ENCODE measurements at places on chromosomes 7 and 10. TPM values are rescaled to one million over a fixed set of nuclear protein-coding genes. Genes with fewer than 3 reads are reported as not detected.

GRCh38 chr7:120441850-120442249 lies 168.9 kb downstream of the KCND2 start:
- no peak for DNase-seq

- no peak for DNase-seq
These were observed 68.5 kb downstream of the AGK start for GRCh38 chr7:141619745-141620144.

Gene PPP1R9A
- 3.3 TPM for total RNA-seq

Gene MMP21
- 0.26 TPM for total RNA-seq

DNA sequence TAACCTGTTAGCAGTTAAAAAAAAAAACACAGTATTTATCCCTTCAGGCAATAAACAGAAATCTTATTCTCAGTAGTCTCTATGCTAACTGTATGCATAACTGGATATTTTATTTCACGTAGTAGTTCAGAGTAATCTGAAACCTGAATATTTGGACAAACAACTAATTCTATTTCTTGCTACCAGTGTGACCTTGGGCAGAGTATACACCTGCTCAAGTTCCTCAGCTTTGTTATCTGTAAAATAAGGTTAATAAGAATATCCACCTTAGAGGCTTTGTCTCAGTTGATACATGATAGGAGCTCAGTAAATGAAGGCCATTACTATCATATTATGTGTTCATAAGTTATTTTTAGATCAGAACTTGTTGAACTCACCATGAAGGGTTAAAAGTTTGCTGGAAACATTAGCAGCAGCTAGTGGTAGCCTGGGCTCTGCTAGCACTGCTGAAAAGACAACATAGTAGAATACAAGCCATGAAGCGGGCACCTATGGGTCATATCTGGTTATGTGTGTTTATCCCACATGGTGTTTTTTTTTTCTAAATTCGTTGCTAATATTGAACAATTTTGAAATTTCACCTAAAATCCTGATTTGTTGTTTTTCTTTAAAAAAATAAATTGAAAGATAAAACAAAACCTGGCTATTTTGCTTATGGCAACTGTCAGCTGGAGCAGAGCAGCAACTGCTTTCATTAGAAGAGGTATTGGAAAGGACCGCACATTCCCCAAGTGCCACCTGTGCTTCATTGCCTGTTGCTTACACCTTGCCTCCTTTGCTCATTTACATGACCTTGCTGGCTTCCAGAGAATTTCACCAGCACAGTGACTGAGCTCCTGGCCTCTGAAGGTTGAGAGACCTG lies 303.0 kb downstream of the PRKG1 start:
- DNase-seq = no peak

GRCh38 chr7:45716380-45717203 lies 142.4 kb downstream of the ADCY1 start:
- no peak for DNase-seq

Gene ELAPOR2
- total RNA-seq = 5.9 TPM

Gene TMEM26
- 1.5 TPM for total RNA-seq

DNA sequence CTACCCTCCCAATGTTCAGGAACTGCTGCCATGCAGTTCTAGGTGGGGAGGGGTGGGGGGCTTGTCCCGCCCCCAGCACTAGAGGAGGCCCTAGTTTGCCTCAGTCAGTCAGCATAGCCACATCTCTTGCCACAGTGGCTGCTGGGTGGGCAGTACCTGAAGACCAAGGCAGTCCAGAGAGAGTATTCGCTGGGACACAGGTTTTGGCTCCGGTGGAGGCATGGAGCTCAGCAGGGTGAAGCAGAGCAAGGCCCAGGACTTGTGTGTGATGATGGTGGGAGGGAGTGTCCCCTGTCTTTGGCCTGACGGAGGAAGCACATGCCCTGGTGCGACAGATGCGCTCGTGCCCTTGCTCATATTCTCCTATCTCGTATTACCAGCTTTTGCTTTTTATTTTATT lies 24.7 kb upstream of the ZCCHC24 start:
- DNase-seq = no peak

- peak; percentile 91 for DNase-seq
These were observed 45.7 kb downstream of the FAM171A1 start for GRCh38 chr10:15325243-15325943.

Gene PI4K2A
- total RNA-seq = 26.6 TPM

- DNase-seq = no peak
These were observed 44.7 kb upstream of the MXI1 start for GRCh38 chr10:110162741-110163145.

DNA sequence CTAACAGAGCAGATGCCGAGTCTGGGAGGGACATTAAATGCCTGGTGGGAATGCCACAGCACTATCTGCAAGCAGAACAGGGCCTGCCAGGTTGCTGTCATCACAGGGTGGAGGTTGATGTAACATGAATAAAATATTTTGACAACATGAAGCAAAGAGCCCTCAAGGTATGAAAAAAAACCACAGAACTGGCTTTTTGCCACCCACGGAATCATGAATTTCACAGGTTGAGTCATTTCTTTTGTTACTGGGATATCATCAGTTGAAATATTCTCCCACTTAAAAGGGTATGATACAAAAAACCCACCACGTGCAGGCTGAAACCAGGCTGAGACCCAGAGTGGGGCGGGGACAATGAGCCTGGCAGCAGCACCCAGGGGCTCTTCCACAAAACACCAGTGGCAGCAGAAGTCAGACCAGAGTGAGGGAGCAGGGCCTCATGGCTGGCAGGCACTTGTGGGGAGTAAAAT lies 220.1 kb downstream of the TNS3 start:
- DNase-seq = peak; percentile 94

Gene TAS2R5
- total RNA-seq = 1.0 TPM

GRCh38 chr10:3467052-3467951 lies 294.7 kb upstream of the PITRM1 start:
- DNase-seq = peak; percentile 96

Gene NCF1
- under 0.01 TPM for total RNA-seq

- no peak for DNase-seq
These were observed 310.9 kb upstream of the ZNF32 start for GRCh38 chr10:43959364-43960134.

DNA sequence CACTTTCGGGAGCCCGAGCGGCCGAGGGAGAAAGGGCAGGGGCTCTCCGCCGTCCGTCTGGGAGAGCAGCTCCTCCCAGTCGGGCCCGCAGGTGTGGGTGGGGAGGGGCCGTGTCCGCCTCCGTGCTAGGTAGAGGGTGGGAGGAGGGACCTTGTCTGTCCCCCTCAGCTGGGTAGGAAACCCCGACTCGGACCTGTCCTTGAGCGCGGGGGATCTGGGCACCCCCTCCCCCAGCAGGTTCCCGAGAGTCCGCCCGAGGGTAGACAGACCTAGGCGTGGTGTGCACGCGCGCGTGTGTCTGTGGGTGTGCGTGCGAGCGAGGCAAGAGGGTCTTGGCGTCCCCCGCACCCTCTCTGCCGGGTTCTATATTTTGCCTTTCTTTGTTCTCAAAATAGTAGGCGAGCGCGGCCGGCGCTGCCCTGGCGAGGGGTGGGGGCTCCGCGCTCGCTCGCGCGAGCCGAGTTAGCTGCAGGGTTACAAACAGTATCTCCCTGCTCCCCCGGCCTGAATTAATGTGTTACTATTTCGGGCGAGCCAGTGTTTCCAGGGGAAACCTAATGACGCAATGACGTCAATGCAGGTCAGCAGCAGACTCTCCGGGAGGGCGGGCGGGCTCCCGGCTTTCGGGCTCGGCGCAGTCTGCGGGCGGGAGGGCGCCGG lies 73.9 kb upstream of the LEP start:
- DNase-seq = peak; percentile 72

DNA sequence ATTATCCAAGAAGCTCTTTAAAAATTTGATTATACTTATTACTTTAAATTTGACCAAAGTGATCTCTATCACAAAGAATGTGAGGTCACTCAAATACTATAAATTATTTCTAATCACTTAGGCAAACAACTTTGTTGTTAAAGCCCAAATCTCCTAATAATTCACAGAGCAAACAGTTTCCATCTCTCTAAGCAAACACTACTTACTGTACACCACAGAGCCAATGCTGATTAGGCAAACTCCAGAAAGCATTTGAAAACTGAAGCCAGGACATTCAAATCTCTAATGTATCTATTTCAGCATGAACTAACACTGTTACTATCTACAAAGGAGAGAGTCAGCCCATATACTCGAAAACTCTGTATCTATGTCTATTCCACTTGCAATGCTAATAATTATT lies 107.1 kb downstream of the RNF32 start:
- no peak for DNase-seq

DNA sequence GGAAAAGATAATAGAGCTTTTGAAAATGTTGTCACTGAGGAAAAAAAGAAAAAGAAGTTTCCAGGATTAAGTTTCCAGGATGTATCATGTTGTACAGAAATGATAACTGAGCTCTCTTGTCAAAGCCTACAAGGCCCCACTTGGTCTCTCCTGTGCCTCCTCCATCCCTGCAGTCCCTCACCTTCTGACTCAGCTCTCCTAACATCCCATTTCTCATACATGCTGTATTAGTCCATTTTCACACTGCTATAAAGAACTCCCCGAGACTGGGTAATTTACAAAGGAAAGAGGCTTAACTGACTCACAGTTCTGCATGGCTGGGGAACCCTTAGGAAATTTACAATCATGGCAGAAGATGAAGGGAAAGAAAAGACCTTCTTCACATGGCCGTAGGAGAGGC lies 3.8 kb upstream of the DGKI start:
- no peak for DNase-seq

Gene LAMB1
- total RNA-seq = 440 TPM

GRCh38 chr10:72330069-72330426 lies 24.7 kb downstream of the DNAJB12 start:
- DNase-seq = no peak

GRCh38 chr7:40356312-40356711 lies 221.5 kb downstream of the SUGCT start:
- DNase-seq = peak; percentile 70

Gene EFCAB10
- total RNA-seq = not detected
